ENCODE measurements at places on chromosomes 1 and 21.
A peak's percentile ranks its signal among the peaks of the same experiment; 100 is the strongest.

DNA sequence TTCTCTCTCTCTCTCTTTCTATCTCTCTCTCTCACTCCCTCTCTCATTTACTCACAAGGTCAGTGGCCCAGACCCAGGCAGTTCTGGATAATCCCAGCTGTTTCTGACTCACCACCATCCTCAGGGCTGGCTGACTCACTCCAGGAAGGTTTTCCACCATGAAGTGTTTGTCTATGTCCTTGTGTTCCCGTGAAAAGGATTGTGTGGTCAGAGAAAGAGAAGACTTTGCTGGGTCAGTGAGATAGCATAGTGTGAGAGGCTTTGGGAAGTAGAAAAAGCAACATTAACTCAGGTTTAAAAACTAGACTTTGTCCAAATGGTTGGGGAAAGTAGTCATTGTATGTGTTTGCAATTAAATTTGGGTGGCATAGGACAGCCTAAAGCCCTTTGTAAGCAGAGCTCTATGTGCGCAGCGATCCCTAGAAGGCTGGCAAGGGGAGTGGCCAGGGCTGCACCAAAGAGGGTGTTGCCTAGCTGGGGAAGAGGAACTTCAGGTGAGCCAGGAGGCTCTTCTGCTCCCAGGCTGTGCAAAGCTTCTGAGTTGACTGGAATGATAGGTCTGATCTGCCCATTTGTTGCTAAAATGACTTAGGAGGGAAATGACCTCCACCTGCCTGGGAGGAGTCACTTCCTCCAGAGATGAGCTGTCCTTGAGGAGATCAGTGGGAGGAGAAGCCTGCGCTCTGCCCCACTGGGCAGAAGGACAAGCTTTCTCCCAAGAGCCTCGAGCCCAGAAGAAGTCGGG is 4.9 kb upstream of the CAPN2 start:
- DNase-seq: peak; percentile 99

DNA sequence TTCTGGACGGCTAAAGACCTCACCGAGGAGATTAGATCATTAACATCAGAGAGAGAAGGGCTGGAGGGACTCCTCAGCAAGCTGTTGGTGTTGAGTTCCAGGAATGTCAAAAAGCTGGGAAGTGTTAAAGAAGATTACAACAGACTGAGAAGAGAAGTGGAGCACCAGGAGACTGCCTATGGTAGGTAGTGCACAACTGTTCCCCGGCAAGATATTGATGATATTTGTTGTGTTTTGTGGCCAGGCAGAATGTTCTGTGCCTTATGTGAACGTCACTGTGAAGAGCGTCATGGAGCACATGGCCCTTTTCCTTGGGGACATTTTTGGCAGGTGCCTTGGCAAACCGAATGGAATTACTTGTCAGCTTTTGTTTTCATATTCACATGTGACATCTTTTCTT is 191.7 kb downstream of the DISC1 start:
- DNase-seq: no peak

DNA sequence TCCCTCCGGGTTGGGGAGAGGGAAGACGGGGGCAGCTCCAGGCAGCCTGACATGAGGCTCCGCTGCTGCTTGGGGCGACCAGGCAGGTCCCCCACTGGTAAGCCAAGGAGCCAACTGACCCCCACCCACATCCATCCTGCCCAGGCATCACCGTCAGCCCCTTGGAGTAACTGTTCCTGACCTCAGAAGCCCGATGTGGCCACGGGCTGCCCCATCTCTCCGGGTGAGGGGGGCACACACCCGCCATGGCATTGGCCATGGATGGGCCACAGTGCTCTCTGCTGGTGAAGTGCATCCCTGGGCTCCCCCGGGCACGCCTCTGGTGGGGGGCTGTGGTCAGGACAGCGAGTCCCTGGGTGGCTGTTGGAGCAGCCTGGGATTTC is 100.0 kb downstream of the CRYAA start:
- no peak for DNase-seq

GRCh38 chr1:6026095-6026809 is 19.4 kb upstream of the KCNAB2 start:
- DNase-seq: peak; percentile 11

- DNase-seq: no peak
These were observed 53.4 kb upstream of the RPL11 start for GRCh38 chr1:23638188-23638619.

DNA sequence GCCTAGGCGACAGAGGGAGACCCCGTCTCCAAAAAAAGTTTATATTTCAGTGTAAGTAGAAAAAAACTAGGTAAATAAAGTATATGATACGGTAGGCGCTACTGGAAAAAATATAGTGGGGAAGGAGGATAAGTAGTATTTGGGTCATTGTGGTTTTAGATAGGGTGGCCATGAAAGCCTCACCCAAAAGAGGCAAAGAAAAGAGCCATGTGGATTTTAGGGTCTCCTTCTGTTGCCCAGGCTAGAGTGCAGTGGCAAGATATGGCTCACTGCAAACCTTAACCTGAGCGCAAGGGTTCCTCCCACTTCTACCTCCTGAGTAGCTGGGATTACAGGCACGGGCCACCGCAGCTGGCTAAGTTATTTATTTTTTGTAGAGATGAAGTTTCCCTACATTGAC is 17.1 kb downstream of the LEPR start:
- no peak for DNase-seq

- no peak for DNase-seq
These were observed 20.8 kb downstream of the CTH start for GRCh38 chr1:70431874-70432273.

- DNase-seq: no peak
These were observed 30.6 kb downstream of the CDKN2C start for GRCh38 chr1:51000651-51001050.

GRCh38 chr1:167671727-167672511 is 41.9 kb downstream of the RCSD1 start:
- no peak for DNase-seq

- DNase-seq: no peak
These were observed 495.8 kb downstream of the AJAP1 start for GRCh38 chr1:5150191-5150590.

DNA sequence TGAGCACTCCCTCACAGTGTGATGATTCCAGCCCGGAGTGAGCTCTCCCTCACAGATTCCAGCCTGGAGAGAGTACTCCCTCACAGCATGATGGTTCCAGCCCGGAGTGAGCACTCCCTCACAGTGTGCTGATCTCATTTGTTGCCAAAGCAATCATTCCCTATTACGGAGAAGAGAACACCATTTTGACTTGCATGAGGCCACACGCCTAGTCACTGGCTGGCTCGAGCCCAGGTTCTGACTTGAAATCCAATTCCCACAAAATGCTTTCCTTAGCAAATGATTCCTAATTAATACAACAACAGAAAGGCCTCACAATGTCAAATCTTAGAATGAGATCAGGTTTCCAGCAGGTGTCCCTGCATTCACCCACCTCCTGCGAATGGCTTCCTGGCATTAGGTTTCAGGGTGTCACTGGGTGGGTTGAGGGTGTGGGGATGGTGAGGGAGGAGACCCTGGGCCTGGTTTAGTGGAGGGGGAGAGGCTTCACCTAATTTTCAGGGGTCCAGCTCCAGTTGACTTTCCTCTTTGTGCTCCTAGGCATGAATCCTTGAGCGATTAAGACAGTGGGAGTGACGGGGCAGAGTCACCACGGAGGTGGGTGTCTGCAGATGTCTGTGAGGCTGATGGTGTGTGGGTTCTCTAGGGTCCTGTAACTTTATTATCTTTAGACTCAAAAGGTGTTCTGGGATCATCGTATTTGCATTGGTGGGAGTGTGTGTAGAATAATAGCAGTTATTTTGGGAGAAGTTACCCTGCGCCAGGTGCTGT is 158.5 kb downstream of the KCNJ6 start:
- no peak for DNase-seq

DNA sequence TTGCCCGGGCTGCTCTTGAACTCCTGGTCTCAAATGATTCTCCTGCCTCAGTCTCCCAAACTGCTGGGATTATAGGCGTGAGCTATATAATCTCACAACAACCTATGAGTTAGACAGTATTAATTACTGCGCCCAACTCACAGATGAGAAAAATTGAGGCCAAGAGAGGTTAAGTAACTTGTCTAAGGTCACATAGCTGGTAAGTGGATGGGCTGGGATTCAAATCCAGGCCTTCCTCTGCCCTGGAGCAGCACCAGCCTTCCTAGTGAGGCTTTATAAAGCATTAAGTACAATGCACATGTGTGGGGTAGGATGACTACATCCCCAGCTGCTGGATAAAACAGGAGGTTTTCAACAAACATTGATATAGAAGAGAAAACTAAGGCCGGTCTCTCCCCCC is 15.1 kb downstream of the E2F2 start:
- no peak for DNase-seq

GRCh38 chr1:32618673-32619221 is 31.6 kb downstream of the ZBTB8OS start:
- DNase-seq: no peak

DNA sequence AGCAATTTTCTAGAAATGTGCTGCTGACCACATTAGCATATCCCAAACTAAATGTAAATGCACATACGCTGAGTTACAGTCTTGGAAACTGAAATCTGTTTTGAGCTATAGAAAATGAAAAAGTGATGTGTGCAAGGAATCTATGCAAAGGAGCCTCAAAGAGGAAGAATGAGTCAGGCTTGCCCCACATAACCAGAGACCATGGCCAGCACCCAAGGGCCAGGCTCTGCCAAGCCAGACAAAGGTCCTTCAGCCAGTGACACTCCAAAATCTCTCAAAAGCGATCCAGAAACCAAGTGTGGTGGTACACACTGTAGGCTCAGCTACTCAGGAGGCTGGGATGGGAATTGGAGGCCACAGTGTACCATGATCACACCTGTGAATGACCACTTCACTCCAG is 195.2 kb downstream of the TOMM20 start:
- DNase-seq: peak; percentile 66

All from renal cortical epithelial cell (primary cell).